Activated T-cell treated with anti-CD3 and anti-CD28 coated beads for 4 hours (primary cell): ENCODE measurements at places on chromosomes 12 and 14.

- DNase-seq = no peak
Observed at GRCh38 chr12:10740182-10740581, 17.1 kb upstream of the YBX3 start.

GRCh38 chr12:93847517-93848474 is 170.6 kb downstream of the CRADD start:
- no peak for DNase-seq

GRCh38 chr12:108141600-108142130 is 12.6 kb downstream of the WSCD2 start:
- no peak for DNase-seq

- DNase-seq = no peak
Observed at GRCh38 chr14:91065266-91065665, 4.8 kb upstream of the RPS6KA5 start.

GRCh38 chr12:53510181-53510812 is 3.0 kb upstream of the NPFF start:
- no peak for DNase-seq

DNA sequence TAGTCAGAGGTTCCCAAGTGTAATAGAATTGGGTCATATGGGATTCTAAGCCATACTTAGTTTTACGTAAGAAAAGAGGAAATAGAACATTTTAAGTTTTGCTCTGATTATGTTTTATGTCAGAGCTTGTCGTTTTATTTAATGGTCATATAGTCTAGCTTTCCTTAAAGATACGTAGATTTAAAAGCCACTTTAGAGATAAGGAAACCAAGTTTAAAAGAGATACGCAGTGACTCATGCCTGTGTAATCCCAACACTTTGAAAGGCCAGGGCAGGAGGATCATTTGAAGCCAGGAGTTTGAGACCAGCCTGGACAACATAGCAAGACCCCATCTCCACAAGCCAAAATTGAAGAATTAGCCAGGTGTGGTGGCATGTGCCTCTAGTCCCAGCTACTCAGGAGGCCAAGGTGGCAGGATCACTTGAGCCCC is 19.5 kb downstream of the MAPK1IP1L start:
- DNase-seq = no peak

- DNase-seq = no peak
Observed at GRCh38 chr12:93087840-93088610, 158.9 kb upstream of the EEA1 start.

DNA sequence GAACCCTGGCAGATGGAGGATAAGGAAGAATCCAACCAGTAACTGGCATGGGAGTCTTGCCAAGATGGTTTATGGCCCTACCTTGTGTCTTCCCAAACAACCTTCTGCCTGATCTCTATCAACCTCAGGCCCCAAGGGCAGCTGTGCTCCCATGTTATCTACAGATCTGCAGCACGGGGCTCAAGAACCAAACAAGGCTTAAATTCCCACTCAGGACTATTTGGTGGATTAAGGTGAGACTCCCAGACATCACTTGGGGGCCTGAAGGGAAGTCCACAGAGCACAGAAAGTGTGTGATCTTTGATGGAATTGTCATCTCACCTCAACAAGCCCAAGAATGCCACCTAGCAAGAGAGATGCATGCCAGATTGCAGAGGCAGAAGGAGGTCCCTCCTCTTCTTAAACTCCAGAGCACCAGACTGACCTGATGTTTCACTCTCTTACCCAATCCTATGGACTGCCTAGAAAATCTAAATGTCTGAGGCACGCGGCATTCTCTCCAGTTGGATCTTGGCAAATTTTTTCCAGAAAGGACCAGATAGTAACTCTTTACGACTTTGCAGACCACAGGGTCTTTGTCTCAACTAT is 759.5 kb upstream of the TBX3 start:
- DNase-seq = no peak

DNA sequence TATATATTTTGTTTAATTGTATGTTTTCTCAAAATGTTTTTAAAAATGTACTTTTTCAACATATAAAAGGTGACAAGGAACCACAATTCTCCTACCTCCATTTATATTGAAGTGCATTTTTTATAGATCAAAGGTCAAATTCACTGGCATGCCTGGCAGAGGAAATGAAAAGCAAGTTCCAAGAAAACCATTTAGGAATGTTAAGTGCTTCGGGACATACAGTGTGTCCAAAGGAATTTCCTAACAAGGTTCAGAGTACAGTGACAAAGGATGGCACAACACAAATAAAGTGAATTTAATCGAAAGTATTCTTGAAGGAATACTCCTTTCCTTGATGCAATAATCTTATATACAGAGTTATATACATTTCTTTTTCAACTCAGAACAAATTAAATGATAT is 242.3 kb downstream of the CCER1 start:
- DNase-seq = no peak

- DNase-seq = no peak
Observed at GRCh38 chr14:23174296-23175184, 8.9 kb downstream of the SLC7A8 start.

GRCh38 chr12:93946542-93947150 is 201.7 kb upstream of the PLXNC1 start:
- DNase-seq = no peak

- no peak for DNase-seq
Observed at GRCh38 chr14:71380271-71380670, 473.0 kb downstream of the PCNX1 start.

GRCh38 chr14:59919570-59920377 is at the start of gene LRRC9:
Gene LRRC9, plus strand, starts transcription at chr14:59920144.
- no peak for DNase-seq
